DND-41 (cell line): ENCODE measurements at places on chromosomes 7 and 10.
A peak's percentile ranks its signal among the peaks of the same experiment; 100 is the strongest.

DNA sequence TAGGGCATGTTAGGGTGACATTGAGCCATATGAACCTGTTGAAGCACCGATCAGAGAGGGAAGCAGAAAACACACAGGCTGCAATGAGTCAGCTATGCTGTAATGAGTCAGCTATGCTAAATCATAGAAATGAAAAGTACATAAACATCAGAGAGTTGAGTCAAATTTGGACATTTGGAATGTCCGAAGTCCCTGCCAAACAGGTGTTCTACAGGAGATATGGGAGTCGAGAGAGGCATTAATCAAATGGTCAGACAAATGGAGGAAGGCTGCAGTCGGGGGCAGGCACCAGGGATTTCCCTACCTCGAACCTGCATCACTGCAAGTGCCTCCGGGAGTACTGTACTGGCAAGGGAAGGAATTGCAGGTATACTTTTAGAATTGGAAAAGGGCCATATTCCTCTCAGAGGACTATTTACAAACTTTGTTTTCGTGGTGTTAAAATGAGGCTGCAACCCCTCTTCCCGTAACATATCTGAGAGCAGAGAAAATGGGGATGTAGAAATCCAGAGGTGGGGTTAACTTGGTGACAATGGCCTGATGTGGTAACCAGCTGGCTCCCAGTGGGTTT is 8.8 kb upstream of the ZC3HAV1 start:
- no peak for DNase-seq

DNA sequence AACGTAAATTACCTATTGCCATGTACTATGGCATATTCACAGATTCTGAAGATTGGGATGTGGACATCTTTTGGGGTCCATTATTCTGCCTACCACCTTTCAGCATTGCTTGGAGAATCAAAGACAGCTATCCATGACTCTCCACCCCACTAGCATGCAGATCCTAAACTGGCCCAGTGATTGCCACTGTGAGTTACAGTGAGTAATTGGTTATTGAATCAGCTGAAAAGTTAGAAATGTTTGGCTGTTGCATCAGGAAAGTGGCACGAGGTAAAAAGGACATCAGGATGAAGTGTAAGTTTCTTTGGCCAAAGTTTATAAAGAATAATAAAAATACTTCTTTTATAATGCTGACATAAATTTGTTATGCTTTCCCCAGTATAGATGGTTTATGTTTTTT is 148.2 kb upstream of the ETV1 start:
- no peak for DNase-seq

GRCh38 chr10:114115661-114116445 is 58.1 kb downstream of the CCDC186 start:
- no peak for DNase-seq

- DNase-seq: no peak
These were observed 56.6 kb downstream of the MPLKIP start for GRCh38 chr7:40077849-40078248.

- DNase-seq: no peak
These were observed 268.5 kb downstream of the ADK start for GRCh38 chr10:74419491-74419951.

- no peak for DNase-seq
These were observed 2.9 kb downstream of the FOXI2 start for GRCh38 chr10:127739908-127740307.

DNA sequence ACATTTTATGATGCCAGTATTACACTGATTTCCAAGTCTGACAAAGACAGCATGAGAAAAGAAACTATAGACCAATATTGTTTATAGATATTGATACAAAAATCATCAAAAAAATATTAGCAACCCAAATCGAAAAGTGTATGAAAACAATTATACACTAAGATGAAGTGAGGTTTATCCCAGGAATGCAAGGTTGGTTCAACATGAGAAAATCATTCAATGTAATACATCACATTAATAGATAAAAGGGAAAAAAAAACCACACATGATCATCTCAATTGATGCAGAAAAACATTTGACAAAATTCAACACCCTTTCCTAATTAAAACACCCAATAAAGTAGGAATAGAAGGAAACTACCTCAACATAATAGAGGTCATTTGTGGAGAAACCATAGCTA is 153.9 kb downstream of the DNAJC1 start:
- no peak for DNase-seq

GRCh38 chr10:22736134-22736533 is 21.8 kb upstream of the PIP4K2A start:
- DNase-seq: no peak

- DNase-seq: peak; percentile 30
These were observed 152.4 kb downstream of the DKK1 start for GRCh38 chr10:52466464-52466863.

GRCh38 chr10:23975431-23975830 is 233.5 kb upstream of the KIAA1217 start:
- DNase-seq: no peak

DNA sequence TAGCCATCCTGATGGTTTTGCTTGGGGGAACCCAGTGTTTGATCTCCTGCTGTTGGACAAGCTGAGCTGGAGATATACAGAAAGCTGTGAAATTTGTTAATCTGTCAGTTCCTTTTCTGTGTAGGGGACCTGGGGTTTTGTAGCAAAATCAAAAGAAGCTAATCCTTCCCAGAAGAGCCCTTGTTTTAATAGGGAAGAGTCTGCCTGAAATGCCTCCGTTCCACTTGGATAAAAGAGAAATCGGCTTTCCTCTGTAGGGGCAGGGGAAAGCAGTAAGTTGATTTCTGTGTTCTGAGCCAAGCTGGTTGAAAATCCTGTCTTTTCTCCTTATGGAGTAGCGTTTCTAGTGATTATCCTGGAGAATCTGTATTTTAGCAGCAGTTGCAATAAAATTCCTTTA is 472.6 kb downstream of the SORCS3 start:
- no peak for DNase-seq

- DNase-seq: no peak
These were observed 45.4 kb upstream of the PRKCQ start for GRCh38 chr10:6625428-6625827.

DNA sequence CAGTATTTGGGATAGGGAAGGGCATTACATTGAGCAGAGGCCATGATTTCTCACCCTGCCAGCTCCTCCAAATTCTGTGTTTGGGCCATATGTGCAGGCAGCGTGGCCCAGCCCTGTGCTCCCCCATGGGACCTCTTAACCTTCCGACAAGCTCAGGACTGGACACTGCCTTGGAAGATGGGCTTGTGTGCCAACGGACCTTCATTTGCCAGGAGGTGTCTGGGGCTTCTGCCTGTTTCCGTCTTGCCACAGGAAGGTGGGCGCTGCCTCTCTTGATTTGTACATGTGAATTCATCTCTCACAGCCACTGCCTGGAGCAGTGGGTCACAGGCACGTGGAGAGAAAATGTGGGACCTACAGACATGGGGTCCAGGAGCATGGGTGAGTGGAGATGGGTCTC is 272.6 kb downstream of the CCSER2 start:
- DNase-seq: no peak

GRCh38 chr7:104960741-104961448 is 53.1 kb upstream of the KMT2E start:
- no peak for DNase-seq

DNA sequence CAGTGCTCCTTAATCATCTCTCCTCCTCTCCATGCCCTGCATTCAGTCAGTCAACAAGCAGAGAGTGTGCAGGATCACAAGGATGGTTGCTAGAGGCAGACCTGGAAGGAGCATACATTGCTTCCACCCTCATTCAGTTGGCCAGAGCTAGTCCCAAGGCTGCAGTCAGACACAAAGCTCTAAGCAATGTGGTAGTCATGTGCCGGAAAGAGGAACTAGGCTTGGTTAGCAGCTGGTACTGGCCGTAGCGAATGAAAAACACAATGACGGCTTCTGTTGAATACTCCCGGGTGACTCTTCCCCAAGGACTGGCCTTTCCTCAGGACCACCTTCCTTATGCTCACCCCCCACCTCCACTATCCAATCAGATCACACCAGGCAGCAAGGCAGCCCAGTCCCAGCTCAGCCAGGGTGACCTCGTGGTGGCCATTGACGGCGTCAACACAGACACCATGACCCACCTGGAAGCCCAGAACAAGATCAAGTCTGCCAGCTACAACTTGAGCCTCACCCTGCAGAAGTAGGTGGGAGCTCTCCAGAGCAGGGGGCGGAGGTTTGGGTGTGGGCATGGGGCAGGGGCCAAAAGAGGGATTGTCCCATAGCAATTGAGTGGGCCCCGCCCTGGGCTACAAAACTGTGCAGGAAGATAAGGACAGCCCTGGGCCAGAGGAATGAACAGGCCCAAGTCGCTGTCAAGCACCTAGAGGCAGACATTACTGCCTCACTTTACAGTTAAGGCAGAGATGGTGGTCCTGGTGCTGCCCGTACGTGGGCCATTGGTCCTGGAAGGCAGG is 10.9 kb downstream of the LDB3 start:
- DNase-seq: no peak

DNA sequence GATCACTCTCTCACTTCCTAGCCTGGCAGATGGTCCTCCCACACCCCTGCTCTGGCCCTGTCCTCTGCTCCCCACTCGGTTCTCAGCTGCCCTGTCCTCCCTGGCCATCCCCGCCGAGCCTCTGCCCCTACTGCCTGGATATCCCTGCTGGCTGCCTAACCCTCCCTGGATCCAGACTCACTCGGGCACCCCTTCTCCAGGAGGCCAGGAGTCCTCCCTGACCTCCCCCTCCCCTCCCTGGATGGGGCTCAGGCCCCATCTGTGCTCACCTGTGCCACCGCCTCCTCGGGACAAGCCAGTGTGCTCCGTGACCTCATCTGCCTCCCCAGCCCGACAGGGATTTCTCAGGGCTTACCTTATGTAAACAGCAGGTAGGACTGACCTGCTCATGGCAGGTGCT is 406.1 kb downstream of the TCERG1L start:
- DNase-seq: no peak

DNA sequence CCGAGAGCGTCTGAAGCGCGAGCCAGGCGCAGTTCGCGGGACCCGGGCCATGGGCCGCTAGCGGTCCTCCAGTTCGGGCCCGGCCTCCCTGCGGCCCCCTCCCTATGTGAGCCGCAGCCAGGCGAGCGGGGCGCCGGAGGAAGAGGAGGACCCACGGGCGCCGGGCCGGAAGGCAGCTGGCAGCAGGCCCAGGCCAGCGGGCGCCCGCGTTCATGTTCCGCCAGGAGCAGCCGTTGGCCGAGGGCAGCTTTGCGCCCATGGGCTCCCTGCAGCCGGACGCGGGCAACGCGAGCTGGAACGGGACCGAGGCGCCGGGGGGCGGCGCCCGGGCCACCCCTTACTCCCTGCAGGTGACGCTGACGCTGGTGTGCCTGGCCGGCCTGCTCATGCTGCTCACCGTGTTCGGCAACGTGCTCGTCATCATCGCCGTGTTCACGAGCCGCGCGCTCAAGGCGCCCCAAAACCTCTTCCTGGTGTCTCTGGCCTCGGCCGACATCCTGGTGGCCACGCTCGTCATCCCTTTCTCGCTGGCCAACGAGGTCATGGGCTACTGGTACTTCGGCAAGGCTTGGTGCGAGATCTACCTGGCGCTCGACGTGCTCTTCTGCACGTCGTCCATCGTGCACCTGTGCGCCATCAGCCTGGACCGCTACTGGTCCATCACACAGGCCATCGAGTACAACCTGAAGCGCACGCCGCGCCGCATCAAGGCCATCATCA is 1.1 kb downstream of the ADRA2A start:
- no peak for DNase-seq

GRCh38 chr10:108567899-108568752 is 1355.2 kb downstream of the XPNPEP1 start:
- no peak for DNase-seq

GRCh38 chr7:94439893-94440381 is 45.2 kb downstream of the COL1A2 start:
- no peak for DNase-seq

DNA sequence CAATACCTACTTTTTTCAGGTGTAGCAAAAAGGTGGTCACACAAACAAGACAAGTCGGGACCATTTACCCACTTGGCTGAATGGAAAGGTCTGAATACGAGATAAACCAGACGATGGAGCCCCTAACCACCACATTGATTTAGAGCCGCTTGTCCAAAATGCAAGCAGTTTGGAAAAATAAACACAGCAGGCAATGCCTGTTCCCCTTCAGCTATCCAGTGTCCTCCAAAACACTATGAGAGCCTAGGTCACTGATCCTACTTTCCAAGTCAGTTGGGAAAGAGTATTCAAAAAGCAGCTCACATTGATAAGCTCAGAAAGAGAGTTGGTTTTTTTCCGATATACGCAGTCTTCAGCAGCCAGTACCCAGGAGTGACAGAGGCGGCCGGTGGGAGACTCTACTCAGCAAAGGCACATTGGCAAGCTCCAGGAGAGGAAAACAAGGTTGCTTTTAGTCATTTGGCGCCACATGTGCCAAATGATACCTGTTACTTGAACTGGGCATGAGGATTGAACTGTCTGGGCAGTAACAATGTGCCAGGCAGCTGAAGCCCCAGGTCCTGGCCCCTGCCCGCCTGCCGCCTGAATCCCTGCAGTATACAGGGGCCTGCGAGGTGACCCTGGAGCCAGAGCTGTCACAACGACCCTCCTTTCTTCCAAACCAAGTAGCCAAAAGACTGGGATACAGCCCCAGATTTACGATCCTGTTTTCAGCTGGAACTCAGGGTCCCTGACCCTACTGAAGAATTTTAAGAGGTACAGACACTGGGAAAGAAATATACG is 109.8 kb downstream of the PIP4K2A start:
- no peak for DNase-seq

DNA sequence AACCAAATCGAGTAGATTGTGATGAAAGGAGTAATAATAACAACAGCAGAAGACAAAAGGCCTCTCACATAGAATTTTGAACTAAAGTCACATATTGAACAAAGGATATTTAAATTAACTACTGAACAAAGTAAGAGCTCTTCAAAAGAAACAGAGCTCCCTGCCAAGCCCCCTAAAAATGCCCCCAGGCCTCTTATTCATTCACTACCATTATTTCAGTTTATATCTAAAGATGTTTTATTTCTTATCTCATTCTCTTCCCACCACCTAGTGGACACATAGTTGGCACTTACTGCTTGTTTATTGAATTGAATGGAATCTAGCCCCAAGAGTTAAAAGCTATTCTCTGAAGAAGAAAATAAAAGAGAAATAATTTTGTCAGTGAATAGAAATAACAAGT is 37.4 kb downstream of the VCL start:
- DNase-seq: no peak

DNA sequence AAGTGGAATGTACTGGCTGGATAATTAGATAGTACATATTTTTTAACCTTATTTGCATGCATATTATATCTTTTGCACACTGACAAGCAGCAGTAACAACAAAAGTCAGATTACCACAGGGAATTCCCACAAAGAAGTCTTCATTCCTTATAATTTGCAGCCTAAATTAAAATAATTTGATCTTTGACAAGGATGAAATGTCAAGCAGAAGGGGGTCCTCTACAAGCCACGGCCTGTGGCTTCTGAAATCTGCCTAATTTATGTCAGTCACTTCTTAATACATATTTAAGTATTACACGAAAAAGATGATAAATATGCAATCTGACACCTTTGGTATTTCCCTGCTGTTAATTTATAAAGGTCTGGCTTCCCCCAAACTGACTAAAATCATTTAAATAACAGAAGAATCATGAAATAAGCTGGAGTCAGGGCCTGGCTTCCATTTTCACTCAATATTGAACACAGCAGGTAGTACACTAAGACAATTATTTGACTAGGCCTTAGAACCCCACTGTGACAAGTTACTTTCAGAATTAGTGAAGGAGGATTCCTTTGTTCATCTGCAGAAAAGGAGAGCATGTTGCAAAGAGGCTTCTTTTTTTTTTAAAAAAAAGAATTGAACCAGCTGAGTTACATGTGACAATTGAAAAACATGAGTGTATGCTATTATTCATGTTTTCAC is 351.1 kb upstream of the ETV1 start:
- DNase-seq: no peak
